ENCODE measurements at places on chromosomes 16 and 17. TPM values are rescaled to one million over a fixed set of nuclear protein-coding genes. Genes with fewer than 3 reads are reported as not detected.

The SLC52A1 gene
- 6.3 TPM for total RNA-seq

The QRICH2 gene
- total RNA-seq: 3.1 TPM

The STX1B gene
- 0.68 TPM for total RNA-seq

The SLC5A11 gene
- not detected for total RNA-seq

The MAP3K14 gene
- total RNA-seq: 12.2 TPM

The SRCIN1 gene
- 14.8 TPM for total RNA-seq

The SLC4A1 gene
- total RNA-seq: 0.08 TPM

The TSPAN10 gene
- 2.2 TPM for total RNA-seq

The MSLN gene
- total RNA-seq: 7.3 TPM

The RDM1 gene
- not detected for total RNA-seq

The PDPR gene
- total RNA-seq: 36.3 TPM

The KRT25 gene
- 92.6 TPM for total RNA-seq

The CYBC1 gene
- 53.1 TPM for total RNA-seq

The CNP gene
- 46.9 TPM for total RNA-seq

The CSNK2A2 gene
- 81.2 TPM for total RNA-seq

The MYO15A gene
- total RNA-seq: 0.40 TPM

The CCL4 gene
- not detected for total RNA-seq

The TEKT5 gene
- total RNA-seq: not detected

The ABCC3 gene
- total RNA-seq: 38.3 TPM

The TP53TG3D gene
- not detected for total RNA-seq

The UTS2R gene
- not detected for total RNA-seq

The LCAT gene
- total RNA-seq: 10.6 TPM

The C17orf100 gene
- total RNA-seq: 2.1 TPM

The ASIC2 gene
- not detected for total RNA-seq

The HSPB9 gene
- 0.48 TPM for total RNA-seq

The SNAI3 gene
- total RNA-seq: not detected

The EXOC3L1 gene
- 0.45 TPM for total RNA-seq

The AOC3 gene
- 12.7 TPM for total RNA-seq

The CLDN6 gene
- not detected for total RNA-seq

The SLC12A3 gene
- total RNA-seq: not detected

Measured in suprapubic skin (tissue), 4 donors.